CD4-positive, alpha-beta T cell treated with Interleukin-1 beta for 1 hour (primary cell): ENCODE measurements at places on chromosomes 3 and 15.

- no peak for DNase-seq
These were observed 5.4 kb downstream of the FYCO1 start for GRCh38 chr3:45990181-45990580.

DNA sequence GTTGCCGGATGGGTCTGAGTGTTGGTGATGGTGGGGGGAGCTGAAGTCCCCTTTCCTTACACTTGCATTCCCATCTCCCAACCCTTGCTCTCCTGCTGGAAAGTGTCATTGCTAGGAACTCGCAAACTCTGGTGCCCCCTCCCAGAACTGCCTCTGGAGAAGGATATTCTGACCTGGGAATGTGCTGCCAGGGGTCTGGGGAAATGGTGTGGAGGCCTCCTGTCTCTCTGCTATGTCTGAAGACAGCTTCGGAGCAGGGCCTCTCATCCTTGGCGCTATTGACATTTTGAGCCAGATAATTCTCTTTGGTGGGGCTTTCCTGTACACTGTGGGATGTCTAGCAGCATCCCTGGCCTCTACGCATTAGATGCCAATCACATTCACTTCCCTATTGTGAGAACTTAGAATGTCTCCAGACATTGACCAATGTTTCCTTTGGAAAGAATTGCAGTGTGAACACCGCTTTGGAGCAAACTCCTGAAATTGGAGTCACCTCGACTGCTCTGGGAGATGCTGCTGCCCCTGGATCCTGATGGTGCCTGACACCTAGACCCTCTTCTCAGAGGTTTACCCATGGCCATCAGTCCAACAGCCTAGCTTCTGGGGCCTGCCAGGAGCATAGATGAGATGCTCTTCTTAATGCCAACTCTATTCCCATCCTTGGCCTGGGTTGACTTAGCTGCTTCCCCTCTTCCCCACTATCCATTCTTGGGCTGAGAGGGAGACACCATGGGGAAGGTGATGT lies 2.2 kb upstream of the KY start:
- DNase-seq: no peak

DNA sequence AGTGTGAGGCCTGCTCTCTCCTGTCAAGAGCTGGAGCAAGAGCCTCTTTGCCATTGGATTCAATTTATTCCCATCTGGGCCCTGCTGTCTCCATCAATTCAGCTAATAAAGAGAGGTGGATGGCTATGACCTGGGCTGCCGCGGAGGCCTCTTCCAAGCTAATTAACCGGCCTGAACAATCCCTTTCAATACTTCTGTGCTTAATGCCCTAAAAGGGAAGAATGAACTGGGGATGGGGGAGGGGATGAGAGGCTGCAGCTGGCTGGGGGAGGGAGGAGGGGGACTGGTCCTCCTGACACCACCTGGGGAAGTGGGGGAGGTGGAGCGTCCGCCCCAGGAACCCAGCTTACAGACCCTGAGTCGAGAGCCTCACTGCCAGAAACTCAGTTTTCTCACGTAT lies 33.4 kb upstream of the PRR23E start:
- DNase-seq: no peak

- no peak for DNase-seq
These were observed 42.5 kb downstream of the EPHB3 start for GRCh38 chr3:184604039-184604601.

DNA sequence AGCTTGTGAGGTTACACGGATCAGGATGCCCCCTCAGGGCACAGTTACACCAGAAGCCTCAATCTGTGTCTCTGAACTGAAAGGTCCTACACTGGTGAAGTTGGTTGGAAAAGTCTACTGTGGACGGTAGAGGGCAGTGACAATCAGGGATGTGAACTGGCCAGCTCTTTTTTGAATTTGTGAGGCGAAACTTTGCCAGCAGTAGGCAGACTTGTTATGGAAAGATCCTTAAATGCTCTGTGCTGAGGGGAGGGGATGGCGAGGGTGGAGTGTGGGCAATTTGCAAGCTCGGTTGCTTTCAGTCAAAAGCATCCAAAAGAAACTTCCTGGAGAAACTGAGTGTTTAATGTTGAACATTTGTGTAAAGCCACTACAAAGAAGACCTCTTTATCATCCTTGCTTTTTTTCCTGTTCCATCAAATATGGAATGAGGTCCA lies 127.4 kb upstream of the ABHD17C start:
- no peak for DNase-seq

DNA sequence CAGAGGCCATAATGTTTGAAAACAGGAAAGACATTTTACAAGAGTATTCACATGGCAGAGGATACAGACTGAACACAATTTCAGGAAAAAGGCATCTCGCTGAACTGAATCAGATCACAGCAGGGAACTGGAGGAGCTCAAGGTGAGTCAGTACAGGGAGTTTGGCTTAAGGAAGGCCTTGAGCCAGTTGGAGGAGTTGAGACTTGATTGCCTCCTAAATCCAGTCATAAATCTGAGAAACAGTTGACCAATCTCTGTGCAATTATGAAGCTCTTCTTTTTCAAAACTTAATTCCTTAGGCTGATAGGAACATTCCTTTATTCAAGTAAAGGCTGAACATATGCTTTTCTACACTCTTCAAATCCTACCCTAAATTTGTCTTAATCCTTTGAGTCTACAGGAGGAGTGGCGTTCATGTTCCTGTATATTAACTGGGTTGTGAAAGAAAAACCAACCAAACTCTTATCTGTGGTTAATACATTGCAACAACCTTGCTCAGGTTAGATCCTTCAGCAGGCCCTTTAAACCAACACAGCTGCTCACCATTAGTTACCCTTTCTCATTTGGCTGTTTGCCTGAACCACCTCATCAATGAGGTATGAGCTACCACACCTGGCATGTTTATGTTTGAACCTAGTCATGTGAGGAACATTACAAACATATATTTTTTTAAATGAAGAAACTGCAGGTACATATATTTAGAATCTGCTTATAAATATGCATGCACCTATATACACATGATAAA lies 404.1 kb upstream of the ATP11B start:
- no peak for DNase-seq

- no peak for DNase-seq
These were observed 254.4 kb upstream of the GPR149 start for GRCh38 chr3:154684440-154684839.

DNA sequence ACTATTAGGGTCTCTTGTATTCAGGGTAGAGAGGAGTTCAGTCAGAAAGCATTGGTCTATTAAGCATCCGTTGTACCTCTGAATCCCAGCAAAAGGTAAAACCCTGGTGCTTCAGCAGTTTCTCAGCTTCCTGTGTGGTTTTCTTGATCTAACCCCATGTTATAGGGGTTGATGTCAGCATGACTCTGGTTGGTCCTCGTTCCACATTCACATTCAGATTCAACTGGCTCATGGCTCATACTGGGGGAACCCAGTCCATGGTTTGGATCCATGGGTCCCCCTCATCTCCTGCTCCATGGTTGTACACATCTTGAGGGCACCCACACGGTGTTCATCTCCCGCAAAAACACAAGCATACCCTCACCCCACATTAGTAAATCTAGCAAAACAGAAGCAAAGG lies 47.7 kb upstream of the C2CD4B start:
- DNase-seq: peak; percentile 26

- DNase-seq: peak; percentile 67
These were observed 124.1 kb upstream of the RASGRP1 start for GRCh38 chr15:38688761-38689160.

- DNase-seq: peak; percentile 21
These were observed 9.0 kb upstream of the SMAD6 start for GRCh38 chr15:66692808-66693596.

- no peak for DNase-seq
These were observed 248.8 kb upstream of the ADAMTS9 start for GRCh38 chr3:64936556-64936955.

DNA sequence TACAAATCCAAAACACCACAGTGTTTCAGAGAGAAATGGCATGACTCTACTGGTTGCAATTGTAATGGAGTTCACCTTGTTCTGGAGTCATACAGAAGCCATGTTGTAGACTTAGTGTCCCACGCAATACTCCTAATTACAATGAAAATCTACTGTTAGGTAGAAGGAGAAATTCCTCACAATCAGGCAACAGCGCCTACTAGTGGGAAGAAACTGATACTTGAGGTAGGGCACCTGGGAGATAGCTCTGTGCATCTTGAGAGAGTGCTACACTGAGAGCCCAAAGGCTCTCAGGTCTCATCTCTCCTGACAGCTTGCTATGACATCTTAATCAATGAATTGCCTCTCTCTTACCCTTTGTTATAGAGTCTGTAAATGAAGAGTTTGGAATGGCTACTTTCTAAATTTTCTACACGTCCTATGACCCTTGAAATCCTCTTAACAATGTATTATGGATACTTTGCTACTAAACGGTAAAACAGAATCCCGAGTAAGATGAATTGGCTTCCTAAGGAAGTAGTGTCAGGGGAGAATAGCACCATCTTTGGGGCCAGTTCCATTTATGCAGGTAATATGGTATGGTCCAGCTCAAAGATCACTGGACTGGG lies 422.7 kb upstream of the TPRG1 start:
- DNase-seq: peak; percentile 75

DNA sequence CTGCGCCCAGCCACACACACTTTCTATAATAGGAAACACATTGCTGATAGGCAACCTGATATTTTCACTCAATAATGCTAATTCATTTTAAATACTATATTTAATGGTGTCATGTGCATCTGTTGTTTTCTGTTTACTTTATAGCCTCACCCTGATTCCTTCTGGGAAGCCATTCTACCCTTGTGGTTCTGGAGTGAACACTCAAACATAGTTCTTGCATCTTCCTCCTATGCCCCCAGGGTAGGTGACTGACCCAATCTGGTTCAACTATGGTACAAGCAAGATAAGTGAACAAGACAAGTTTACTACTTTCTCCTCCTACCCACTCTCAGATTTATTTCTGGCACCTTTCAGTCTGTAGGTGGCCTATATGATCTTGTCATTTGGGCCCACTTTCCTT lies 4.3 kb upstream of the SCG3 start:
- DNase-seq: no peak

- DNase-seq: no peak
These were observed 94.6 kb upstream of the IQSEC1 start for GRCh38 chr3:13167829-13168228.

- DNase-seq: no peak
These were observed 106.3 kb upstream of the BFSP2 start for GRCh38 chr3:133293397-133294110.

GRCh38 chr3:156388497-156389448 lies 166.1 kb downstream of the SSR3 start:
- DNase-seq: no peak

DNA sequence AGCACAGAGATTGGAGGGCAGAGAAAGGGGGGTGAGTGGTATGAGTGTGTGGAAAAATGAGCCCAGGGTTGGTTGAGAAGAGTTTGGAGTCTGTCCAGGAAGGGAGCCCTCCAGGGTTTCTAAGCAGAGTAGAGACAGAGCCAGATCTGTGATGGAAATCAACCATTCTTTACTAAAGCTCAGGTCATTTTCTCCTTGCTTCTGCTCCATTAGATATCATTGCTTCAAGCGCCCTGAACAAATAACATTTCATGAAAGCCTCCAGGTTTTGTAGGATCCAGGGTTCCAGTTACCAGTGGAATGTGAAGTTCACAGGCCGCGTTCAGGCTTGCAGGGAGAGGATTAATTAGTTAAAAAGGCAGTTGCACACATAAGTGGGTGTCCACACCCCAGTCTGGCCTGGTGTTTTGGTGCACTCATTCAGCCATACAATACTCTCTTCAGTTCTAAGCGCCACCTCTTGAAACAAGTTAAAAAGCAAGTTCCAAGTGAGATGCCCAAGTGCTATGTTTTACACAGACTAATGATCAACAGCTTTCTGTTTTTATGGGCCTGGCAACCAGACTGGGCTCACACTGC lies 16.4 kb upstream of the BOC start:
- DNase-seq: no peak

- no peak for DNase-seq
These were observed 11.4 kb downstream of the AVEN start for GRCh38 chr15:34027606-34028005.

GRCh38 chr15:98924401-98925049 lies 83.1 kb downstream of the PGPEP1L start:
- DNase-seq: no peak

DNA sequence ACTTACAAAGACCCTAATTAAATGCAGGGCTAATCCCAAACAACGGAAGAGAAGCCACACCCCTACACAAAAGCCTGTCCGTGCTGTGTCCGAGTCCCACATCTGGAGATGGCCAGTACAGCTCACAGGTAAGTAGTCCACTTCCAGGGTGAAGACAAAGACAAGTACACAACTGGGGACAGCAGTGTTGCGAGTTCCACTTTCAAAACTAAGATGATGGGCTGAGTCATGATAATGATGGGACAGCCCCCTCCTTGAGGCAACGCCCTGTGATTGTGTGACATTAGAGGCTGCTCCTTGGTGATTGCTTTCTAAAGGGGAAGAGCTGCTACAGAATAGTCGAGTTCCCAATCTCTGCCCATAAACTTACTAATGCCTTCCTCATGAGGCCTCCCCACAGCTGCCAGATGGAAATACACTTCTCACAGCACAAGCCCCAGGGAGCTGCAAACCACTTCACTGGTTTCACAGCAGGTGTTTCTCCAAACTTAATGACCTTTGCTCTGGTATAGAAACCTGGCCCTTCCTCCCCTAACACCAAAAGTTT lies 27.6 kb downstream of the RFT1 start:
- DNase-seq: peak; percentile 50

- DNase-seq: no peak
These were observed 5.2 kb downstream of the FURIN start for GRCh38 chr15:90873488-90873997.

GRCh38 chr3:32959371-32959770 lies 7.9 kb downstream of the CCR4 start:
- DNase-seq: no peak

GRCh38 chr3:32819551-32820348 lies 2.0 kb downstream of the TRIM71 start:
- no peak for DNase-seq

GRCh38 chr15:75666823-75667501 lies 19.2 kb downstream of the SNX33 start:
- DNase-seq: no peak

GRCh38 chr3:98777286-98777685 lies 14.1 kb downstream of the ST3GAL6 start:
- no peak for DNase-seq

GRCh38 chr15:51262463-51262862 lies 75.9 kb downstream of the CYP19A1 start:
- no peak for DNase-seq

GRCh38 chr3:44442596-44443309 lies 34.7 kb downstream of the ZNF445 start:
- DNase-seq: no peak

DNA sequence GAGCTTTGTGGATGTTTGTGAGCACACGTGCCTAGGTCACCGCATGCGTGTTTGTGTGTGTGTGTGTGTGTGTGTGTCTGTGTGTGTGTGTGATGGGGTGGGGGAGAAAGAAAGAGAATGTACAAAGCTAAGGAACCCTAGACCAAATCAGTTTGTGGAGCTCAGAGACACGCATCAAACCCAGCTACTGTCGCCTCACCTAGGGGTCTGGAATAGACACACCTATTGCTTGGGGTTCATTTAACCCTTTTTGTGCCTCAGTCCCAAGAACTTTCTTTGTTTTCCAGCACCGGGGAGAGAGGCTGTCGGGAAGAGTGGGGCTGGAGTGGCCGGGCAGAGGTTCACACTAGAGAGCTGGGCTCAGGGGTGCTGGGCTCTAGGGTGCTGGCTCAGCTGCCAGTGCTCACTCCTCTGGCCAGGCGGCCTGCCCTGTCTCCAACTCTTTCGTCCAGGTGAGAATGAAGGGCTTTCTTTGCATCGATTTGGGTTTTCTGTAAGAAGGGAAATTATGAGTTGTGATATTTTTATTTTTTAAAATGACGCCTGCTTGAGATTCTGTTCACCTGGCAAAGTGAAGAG lies 221.6 kb downstream of the MEIS2 start:
- DNase-seq: no peak
